ENCODE measurements at places on chromosomes 6 and 20.
A peak's percentile ranks its signal among the peaks of the same experiment; 100 is the strongest.

- DNase-seq = no peak
Observed at GRCh38 chr6:570825-571224, 86.1 kb downstream of the HUS1B start.

DNA sequence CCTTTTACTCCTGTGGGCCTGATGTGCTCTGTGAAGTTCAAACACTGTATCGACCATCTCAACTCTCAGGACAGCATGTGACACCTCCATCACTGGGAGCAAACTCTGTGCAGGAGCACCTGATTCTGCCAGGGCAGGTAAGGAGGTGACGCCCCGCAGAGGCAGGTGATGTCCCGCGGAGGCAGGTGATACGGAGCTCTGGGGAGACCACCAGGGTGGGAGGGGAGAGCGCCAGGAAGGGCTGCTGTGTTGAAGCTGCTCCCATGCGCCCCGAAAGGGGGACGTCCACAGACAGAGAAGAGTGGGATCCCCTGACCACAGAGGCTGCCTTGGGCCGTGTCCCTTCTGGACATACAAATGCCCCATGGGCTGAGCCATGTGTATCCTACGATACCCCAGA is 58.3 kb downstream of the DACT2 start:
- no peak for DNase-seq

DNA sequence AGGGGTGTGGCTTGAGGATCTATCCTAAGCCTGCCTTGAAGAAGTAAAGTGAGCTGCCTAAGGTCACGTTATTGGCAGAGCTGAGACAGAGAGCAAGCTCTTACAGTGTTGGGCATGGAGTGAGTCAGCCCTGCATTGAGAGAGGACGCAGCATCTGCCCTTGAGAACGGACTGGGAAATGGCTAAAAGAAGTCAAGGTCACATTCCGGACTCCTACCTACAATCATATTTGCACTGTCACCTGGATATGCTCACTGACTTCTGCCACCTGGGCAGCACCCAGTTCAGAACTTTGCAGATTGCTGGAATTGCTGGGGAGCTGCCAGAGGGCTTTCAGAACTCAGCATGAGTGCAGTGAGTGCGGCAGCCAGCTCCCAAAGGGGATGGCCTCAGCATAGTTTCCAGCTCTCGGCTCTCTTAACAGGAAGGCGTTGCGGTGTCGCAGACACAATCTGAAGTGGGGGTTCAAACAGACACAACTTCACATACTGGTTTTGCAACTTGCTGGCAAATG is 199.3 kb upstream of the SGK1 start:
- DNase-seq = peak; percentile 52

- no peak for DNase-seq
Observed at GRCh38 chr6:132490478-132491204, 22.3 kb downstream of the STX7 start.

- no peak for DNase-seq
Observed at GRCh38 chr20:460707-461106, 1.6 kb downstream of the TBC1D20 start.

- DNase-seq = no peak
Observed at GRCh38 chr20:20102163-20102562, 49.8 kb downstream of the CFAP61 start.

DNA sequence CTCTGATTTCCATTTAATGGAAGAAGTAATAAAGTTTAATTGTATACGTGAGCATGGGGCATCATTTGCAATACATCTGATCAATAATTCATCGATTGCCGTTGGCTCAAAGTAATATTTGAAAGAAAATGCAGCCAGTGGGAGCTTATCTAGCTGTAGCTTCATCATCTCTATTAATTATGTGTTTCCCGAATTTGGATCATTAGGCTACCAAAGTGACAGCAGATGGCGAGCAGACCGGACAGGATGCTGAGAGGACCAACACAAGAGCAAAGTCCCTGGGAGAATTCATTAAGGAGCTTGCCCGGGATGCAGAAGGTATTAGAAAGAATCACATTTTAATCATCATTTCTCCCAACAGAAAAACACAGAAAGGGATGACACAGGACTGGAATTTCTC is 327.1 kb downstream of the ARHGAP18 start:
- no peak for DNase-seq

- DNase-seq = no peak
Observed at GRCh38 chr20:57270204-57270984, 4.0 kb upstream of the BMP7 start.

- DNase-seq = no peak
Observed at GRCh38 chr6:144639654-144640053, 354.5 kb downstream of the UTRN start.

GRCh38 chr6:148769304-148769968 is 22.6 kb downstream of the UST start:
- no peak for DNase-seq

- DNase-seq = no peak
Observed at GRCh38 chr20:63023071-63023935, 16.5 kb upstream of the BHLHE23 start.

DNA sequence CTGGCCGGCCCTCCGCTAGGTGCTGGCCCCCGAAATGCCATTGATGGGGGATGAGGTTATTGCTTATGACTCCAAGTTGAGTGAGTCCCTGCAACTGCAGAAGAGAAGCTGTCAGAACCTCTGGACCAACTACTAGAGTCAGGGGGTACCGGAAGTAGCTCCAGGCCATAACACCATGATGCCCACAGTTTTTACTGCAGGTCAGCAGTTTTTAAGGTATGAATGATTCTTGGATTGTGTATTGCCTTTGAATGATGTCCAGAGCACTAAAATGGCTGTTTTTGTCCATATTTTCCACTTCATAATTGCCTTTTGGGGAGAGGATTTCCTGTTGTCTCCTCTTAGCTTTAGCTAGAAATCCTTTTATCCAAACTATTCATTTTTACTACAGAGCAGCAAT is 148.4 kb downstream of the PDE10A start:
- no peak for DNase-seq

GRCh38 chr6:3438190-3439167 is 18.4 kb downstream of the SLC22A23 start:
- DNase-seq = no peak

DNA sequence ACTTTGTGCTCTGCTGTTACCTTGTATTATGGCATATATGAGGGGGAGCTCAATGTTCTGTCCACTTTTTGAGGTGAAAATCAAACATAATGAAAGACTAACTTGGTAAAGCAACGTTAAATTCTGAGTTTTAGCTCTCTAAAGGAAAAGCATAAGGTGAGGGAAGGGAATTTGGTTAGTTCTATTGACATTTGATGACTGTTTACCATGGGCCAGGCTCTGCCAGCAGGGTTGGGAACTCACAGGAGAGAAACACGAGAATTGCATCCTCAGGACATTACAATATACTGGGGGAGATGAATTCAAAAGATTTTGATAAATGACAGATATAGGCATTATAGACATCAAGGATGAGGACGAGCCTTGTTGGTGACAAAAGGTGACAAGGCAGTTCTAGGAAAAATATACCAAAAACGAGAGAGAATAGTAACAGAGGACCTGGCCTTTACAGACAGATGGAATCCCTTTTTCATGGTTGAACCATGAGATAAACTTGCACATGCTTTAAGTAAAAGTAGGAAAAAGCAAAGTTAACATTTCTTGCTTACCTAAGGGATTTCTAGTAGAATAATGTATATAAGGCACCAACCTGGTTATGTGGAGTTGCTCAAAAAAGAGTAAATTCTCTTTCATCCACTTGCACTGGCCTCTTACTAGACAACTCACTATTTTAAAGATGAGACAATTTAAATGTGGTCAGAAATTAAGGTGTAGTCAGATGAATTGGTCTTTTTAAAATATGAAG is 191.4 kb downstream of the NKAIN2 start:
- peak; percentile 73 for DNase-seq

GRCh38 chr6:131336596-131336995 is 201.3 kb downstream of the AKAP7 start:
- DNase-seq = no peak

GRCh38 chr6:133242637-133243585 is 1.8 kb downstream of the EYA4 start:
- DNase-seq = no peak

DNA sequence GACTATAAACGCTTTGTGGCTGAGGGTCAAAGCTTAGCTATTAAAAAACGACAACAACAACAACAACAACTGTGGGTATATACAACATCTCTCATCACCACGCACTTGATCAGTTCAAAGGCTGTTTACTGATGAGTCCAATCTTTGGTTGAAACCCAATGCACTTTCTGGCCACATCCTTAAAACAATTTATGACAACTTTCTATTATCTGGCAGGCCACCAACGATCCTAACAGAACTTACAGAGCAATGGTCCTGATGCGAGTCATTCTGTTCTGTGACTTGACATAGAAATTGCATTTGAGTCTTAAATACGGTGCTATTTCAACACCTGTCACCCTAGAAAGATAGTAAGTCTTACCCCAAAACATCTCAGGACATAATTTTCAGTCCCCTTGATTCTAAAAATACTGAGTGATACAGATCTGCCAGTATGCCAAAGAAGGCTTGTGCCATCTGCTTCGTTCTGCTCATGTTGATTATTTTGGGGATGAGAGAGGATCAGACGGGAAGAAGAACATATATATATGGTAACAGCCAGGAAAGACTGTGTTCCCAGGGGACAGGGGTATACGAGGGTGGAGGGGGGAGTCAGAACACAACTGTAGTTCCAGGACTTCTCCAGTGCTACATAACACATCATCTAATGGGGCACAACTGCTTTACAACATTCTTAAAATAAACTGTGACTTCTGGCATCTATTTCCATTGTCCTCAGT is 55.8 kb downstream of the PLAGL1 start:
- DNase-seq = no peak

DNA sequence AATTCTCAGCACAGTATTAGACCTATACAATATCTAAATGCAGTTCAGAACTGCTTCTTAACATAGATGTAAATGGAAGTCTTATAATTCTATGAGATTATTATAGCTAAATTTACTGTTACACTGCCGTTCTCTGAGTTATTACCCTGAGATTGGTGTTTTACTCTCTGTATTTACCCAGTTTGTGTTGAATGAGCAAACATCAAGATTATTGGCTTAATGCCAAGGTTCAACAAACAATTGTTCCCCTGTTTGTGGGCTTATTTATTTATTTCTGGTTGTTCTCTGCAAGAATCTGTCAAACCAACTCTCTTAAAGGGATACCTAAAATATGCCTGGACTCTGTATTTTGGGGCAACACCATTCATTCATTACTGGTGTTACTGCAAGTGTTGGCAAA is 5.2 kb upstream of the STMND1 start:
- DNase-seq = peak; percentile 62

DNA sequence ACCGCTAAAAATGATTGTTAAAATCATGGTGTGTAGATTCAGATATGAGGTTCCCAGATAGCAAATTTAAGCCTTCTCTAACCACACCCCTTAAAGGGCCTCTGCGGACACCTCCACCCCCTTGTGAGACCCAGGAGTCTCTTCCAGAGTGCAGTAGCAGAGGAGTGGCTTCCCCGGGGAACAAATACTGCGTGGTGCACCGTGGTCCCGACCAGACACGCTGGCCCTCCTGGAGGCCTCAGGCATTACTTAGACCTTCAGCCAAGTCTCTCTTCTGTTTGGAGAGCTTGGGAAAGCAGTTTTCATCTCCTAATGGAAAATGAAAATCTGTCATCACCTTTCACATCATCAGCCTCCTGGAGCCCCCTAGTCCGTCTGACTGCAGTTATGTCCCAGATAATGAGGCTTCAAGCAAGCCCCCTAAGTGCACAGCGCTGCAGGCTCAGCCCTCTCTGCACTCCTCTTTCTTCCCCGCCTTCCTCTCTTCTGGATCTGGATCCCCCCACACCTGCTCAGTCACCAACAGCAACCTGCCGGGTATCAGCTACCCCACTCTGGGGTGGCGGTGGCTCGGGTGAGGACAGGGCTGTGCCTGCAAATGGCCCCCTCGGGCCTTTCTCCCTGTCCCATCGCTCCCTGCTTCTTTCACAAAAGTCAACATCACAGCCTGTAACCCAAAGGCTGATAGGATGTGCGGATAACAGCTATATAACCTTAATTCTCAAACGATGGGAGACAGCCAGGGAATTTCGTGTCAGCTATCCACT is 58.8 kb upstream of the TAGAP start:
- DNase-seq = no peak

DNA sequence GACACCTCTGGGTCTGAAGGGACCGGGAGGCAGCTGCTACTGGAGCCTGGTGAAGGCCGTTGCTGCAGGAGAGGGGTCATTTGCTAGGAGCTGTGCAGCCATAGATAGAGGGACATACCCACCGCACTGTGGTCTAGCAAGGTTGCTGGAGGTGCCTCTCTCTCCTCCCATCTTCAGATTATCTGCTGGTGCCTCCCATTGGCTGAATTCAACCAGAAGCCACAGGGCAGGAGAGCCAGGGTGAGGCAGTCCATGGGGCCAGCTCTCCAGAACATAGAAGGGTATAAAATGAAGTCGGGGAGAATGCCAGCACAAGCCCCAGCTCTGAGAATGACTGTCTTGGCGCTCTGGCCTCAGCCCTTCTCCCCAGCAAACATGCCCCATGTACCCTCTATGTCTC is 98.0 kb downstream of the VEGFA start:
- DNase-seq = no peak

DNA sequence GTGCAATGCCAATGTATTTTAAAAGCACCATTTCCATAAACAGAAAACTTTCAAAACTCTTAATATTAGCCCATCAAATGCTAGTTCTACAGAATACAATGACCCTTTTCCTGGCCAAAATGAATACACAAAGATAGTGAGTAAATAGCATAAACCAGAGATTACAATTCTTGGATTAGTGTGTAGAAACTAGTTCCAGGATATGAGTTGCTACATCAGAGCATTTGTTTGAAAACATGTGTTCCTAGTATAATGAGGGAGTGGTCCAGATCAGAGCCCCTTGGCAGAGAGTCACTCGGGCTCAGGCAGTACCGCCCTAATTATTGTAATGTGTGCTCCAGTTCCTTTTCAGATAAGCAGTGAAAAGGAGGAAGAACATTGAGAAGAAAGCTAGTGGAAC is 63.7 kb upstream of the COL21A1 start:
- DNase-seq = no peak

GRCh38 chr6:106907754-106908153 is 66.8 kb downstream of the CD24 start:
- no peak for DNase-seq

DNA sequence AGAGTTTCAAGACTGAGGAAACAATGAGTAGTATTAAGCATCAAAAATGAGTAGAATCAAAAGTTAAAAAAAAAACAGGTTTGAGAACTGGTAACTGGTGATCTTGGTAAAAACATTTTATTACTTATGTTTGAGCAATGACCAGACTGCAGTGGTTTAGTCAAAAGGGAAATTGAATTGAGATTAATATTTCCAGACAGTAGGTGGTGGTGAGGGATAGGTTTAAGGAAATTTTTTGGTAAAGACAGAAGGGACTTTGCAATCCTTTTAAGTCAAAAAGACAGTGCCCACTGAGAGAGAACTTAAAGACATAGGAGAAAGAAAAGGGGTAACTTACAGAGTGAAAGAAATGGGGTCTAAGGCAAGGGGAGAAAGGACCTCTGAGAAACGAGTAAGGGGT is 156.9 kb downstream of the ASCC3 start:
- no peak for DNase-seq

- DNase-seq = no peak
Observed at GRCh38 chr6:71385111-71385822, 96.7 kb downstream of the OGFRL1 start.
